T-helper 22 cell (primary cell): ENCODE measurements at places on chromosomes 1 and 21.
A peak's percentile ranks its signal among the peaks of the same experiment; 100 is the strongest.

DNA sequence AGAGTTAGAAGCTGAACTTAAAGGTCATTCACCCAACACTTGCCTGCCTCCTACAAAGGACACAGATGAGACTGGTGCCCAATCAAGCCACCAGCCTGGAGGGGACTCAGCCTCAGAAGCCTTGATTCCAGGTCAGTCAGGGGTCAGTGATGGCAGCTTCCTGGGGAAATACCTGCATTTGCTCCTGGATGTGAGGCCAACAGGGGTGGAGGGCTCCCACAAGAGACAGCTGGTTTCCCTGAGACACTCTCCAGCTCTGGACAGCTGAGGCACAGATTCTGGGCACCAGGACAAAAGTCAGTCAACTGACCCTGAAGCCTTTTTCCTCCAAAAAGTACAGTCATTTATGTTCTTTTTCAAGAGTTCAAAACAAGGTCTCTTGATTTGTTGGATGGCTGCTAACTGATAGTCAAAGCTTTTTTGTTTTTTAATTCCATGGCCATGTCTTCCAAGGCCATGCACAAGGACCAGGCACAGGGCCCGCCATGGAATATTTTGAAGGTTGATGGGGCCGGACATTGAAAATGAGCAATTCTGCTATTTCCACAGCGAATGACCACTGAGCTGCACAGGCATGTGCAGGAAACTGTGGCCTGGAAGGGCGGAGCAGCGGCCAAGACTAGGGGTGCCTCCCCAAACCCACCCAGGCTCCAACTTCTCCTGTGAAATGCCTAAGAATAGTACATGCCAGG, 1.8 kb downstream of the C2CD2 start:
- no peak for DNase-seq

- peak; percentile 98 for DNase-seq
Measured at GRCh38 chr1:1615256-1616044, at the start of gene MIB2. Gene MIB2, plus strand, starts transcription at chr1:1615500. Its CDS starts 7,953 bp downstream, at chr1:1623453.

DNA sequence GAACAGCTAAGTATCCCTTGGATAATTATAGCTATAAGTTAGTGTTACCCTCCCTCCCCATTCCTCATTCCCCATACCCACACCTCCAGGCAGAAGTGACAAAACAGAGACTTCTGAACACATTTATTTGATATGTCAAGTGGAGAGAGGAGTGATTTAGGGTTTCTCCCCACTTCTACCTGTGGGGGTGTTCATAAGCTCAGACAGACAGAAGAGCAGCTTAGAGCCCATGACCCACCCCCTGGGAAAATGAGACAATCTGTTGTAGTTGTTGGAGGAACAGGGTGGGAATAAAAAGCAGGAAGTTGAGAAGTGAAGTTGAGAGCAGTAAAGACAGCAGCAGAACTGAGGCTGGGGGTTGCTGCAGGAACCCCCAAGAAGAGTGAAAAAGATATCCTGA, 1.5 kb upstream of the LIX1L start:
- no peak for DNase-seq

- DNase-seq: no peak
Measured at GRCh38 chr1:53454019-53454418, 5.2 kb upstream of the DMRTB1 start.
